ENCODE measurements at places on chromosomes 1 and 21.

- no peak for DNase-seq
Observed at GRCh38 chr21:34967509-34968289, 81.4 kb downstream of the RUNX1 start.

- DNase-seq, result no peak
Observed at GRCh38 chr1:56370513-56370912, 208.8 kb downstream of the PLPP3 start.

- no peak for DNase-seq
Observed at GRCh38 chr1:60874718-60875117, 207.6 kb upstream of the NFIA start.

GRCh38 chr1:21517660-21518480, 8.6 kb downstream of the ALPL start:
- DNase-seq, result no peak

GRCh38 chr1:212485571-212485912, 52.8 kb downstream of the NENF start:
- DNase-seq, result no peak

DNA sequence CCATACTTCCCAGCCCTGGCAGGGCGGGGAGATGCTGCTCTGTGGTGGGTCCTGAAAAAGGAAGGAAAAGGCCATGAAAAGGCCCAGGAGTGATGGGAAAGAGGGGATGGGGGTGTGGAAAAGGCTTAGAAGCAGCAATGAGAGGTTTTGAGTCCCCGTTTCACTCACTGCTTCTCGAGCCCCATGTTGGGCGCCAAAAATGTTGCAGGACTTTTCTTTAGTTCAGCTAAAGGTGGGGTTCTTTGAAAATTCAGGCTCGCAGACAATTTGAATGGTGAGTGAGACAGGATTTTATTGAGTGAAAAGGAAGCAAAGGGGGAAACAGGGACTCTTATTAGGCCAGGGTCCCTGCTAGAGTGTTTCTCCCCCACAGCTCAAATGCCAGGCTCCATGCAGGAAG, 93.1 kb downstream of the MRPS6 start:
- no peak for DNase-seq
